ENCODE measurements at places on chromosomes 1 and 21.

GRCh38 chr1:161177936-161178244 lies 583 bp upstream of the B4GALT3 start:
- no peak for DNase-seq

GRCh38 chr1:168917796-168918195 lies 188.7 kb upstream of the ATP1B1 start:
- DNase-seq = no peak

DNA sequence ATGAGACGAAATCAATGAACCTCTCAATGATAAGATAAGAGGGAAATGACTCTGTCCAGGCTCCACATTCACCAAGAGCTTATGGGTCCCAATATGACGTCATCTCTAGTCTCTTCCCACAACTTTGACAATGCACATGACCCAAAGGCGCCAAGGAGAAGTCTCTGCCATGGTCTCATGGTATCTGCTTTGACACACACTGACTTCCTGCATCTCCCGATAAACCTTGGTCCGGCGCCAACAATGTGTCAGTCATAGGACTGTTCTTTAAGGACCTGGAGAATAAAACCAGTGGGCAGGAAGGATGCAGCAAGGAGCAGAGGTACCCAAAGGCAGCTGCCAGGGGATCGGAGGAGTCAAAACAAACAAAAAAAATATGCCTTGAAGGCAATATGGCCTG lies 46.9 kb upstream of the TMEM51 start:
- DNase-seq = no peak

DNA sequence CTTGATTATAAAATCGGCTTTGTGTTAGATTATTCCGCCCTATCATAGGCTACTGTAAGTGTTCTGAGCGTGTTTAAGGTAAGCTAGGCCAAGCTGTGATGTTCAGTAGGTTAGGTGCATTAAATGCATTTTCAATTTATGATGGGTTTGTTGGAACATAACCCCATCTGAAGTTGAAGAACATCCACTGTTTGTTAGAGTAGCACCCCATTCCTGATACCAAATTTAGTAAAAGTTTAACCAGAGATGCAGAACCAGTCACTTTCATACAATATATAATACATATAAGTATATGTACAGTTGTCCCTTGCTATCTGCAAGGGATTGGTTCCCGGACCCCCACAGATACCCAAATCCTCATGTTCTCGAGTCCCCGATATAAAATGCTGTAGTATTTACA lies 16.1 kb downstream of the UBASH3A start:
- DNase-seq = no peak

DNA sequence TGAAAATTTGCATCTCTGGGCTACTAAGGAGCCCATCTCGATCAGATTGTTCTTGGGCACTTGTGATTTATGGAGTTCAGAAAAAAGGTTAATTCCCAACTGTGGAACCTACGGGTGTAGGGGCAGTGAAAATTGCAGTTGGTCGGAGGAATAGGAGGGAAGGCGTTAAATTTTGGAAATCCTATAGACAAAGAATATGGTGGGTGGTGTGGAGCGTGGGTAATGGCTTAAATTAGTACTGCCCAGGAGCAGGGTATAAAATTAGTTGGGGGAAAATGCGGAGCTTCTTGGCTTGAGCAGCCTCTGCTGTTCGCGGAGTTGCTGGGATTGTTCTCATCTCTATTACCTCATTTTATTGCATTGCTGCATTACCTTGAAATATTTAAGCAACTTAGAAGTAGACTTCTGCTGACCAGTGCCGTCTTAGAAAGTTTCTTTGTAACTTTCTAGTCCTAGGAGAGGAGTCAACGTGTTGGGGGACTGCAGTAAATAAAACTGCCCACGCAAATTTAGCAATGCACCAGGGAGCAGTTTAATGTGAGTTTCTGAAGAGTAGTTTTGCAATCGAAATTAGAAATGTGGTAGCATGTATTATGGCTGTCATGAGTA lies 514 bp downstream of the S1PR1 start:
- DNase-seq = no peak

- DNase-seq = no peak
Measured at GRCh38 chr1:171468120-171468750, 17.1 kb upstream of the PRRC2C start.

DNA sequence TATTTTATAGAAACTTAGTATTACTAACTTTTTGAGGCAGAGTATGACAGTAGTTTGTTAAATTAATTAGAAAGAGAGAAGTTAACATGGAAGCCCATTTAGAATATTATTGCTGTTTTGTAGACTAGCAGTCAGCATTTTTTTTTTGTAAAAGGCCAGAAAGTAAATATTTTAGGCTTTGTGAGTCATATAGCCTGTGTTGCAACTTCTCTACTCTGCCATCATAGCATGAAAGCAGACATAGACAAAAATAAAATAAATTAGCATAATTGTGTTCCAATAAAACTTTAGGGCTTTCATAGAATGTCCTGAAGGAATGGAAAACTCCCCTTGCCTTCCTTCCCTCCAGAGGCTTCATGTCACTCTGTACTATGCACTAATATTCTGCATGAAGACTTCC lies 12.3 kb upstream of the RGS4 start:
- DNase-seq = no peak

DNA sequence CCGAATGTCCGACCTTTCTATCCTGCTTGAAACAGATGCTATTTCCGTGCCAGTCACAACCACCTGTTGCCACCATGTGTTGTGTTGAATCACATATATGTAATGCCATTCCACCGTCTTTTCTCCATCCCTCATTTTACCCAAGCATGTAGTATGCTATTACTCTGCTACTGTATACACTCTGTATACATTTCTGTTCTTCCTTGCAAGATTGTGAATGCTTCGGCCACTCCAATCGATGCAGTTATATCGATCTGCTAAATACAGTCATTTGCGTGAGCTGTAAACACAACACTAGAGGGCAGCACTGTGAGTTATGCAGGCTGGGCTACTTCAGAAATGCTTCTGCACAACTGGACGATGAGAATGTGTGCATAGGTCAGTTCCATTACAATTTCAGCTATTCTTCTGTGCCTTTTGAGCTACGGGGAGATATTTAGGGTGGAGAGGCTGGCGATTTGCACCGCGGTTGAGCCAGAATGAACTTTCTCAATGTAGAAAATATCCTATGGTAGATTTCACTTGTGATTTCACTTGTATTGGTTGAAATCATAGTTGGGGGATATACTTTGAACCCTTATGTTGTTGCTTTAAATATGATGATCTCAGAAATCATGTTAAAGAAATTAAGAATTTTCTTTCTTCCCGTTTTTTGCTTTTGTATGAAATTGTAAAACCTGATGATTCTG lies 289.8 kb downstream of the NTNG1 start:
- no peak for DNase-seq

DNA sequence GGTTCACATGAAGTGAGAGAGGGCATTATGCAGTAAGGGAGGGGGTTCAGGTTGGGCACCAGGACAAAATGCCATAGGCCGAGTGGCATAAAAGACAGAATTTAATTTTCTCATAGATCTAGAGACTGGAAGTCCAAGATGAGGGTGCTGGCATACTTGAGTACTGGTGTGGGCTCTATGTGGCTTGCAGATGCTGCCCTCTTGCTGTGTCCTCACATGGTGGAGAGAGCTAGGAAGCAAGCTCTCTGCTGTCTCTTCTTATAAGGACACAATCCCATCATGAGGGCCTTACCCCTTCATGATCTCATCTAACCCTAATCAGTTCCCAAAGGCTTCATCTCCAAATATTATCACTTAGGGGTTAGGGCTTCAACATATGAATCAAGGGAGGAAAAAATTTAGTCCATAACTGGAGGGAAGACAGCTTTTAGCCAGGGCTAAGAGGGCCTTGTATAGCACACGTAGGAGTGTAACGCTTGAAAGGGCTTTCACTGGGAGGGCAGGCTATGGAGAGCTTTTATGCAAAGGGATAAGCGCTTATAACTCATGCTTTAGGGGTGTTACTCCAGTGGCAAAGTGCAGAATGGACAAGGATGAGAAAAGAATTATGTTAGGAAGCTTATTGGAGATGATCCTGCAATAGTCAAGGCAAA lies 64.5 kb downstream of the PLPPR5 start:
- no peak for DNase-seq

GRCh38 chr1:22638476-22639234 lies 2.2 kb downstream of the C1QA start:
- DNase-seq = no peak

GRCh38 chr1:219153723-219154122 lies 20.0 kb upstream of the LYPLAL1 start:
- DNase-seq = no peak

- no peak for DNase-seq
Measured at GRCh38 chr1:81512252-81513003, 288.3 kb upstream of the ADGRL2 start.

- DNase-seq = no peak
Measured at GRCh38 chr1:92482665-92483609, 3.8 kb downstream of the GFI1 start.

DNA sequence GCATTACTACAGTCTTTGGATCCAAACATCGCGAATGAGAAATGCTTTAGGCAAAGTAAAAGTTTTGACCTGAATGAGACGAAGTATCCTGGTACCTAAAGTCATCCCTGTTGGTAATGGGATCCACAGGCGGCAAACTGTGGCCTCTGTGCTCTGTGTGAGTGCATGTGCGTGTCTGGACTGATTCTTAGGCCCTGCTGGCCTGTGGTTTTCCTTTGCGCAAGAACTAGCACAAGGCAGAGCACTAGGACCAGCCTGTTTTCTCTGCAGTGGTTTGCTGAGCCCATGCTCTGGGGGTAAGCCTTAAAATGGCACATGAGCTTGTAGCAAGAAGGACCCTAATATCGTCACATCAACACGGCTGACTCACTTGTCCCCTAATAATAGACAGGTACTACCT lies 251.2 kb downstream of the DSCAM start:
- no peak for DNase-seq

DNA sequence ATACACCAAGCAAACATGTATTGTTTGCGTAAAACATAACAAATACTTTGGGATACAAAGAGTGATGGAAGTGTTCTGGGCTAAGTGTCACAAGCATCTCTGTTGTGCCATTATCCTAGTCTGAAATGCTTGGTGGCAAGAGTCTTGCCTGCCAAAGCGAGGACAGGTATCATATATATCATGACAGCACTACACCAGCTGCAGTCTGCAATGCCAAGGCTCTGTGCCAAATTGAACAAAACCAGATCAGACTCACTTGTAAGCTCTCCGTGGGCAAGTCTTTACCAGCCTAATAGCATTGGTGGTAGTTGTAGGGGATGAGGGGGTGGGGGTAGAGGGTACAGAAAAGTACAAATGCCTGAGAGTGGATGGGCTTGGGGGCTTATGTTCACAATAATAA lies 119.2 kb downstream of the RWDD3 start:
- DNase-seq = no peak

- DNase-seq = no peak
Measured at GRCh38 chr1:3940081-3940753, 40.1 kb upstream of the C1orf174 start.

DNA sequence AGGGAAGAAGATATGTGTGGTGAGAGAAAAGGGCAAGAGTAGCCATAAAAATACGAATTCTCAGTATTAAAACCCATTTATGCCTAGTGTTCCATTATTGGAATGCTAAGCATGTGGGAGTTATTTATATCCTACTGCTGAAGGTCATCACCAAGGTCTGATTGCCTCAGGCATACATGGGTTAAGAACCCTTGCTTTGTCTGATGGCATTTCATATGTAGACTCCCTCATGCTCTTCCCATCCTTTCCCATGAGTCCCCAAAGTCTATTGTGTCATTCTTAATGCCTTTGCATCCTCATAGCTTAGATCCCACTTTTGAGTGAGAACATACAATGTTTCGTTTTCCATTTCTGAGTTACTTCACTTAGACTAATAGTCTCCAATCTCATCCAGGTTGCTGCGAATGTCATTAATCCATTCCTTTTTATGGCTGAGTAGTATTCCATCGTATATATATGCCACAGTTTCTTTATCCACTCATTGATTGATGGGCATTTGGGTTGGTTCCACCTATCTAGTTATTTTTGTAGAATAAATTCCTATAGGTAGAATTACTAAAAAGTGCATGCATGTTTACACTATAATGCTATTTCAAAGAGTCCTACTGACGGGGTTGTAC lies 172.5 kb downstream of the DYRK1A start:
- DNase-seq = no peak

DNA sequence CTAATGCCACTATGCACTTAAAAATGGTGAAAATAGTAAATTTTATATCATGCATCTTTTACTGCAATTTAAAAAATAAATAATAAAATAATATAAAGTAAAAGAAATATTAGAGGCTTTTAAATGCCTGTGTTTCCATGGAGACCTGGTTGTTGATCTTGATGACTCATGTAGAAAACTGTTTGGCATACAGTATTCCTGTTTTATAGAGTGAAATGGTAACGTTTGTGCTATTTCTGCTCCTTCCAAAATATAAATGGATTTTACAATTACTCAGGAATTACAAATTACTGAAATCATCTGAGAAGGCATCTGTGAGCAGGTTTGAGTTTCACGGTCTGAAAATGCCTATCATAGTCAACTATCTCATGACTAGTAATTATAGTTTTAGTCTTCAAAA lies 98.4 kb upstream of the USP25 start:
- no peak for DNase-seq
